ENCODE measurements at places on chromosomes 2 and 18.

DNA sequence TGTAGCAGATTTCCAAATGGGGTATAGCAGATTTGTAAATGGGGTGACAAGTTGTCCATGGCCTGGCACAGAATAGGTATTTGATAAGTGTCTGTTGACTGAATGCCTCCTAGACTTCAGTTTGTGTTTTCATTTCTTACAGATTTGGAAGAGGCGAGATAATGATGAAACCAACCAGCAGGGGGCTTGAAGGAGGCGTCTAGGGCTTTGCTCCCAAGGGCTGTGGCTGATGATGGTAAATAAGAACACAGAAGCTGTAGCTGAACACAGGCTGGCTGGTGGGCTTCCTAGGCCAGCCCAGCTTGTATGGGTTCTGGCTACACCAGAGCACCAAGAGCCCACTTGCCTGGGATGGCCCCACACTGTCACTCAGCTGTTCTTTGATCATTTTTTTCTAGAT, 19.4 kb downstream of the SFTPB start:
- peak; percentile 70 for DNase-seq

- no peak for DNase-seq
Observed at GRCh38 chr2:107132070-107132469, 246.1 kb upstream of the ST6GAL2 start.

DNA sequence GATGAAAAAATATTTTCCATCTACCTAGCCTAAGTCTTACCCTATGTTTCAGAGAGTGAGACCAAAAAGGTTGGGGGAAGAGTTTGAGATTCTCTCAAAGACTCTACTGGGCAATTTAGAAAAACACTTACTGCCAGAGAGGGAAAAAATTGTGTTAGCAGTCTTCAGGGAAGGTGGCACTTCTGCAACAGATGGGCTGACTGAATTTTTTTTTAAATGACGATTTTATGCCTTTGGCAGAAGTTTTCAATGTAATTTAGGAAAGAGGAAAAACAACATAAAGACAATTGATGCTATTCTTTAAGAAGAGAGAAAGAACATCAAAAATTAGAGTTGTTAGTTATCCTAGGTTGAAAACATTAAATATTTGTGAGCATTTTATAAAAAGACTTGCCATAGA, 1894.5 kb upstream of the PIK3C3 start:
- no peak for DNase-seq

DNA sequence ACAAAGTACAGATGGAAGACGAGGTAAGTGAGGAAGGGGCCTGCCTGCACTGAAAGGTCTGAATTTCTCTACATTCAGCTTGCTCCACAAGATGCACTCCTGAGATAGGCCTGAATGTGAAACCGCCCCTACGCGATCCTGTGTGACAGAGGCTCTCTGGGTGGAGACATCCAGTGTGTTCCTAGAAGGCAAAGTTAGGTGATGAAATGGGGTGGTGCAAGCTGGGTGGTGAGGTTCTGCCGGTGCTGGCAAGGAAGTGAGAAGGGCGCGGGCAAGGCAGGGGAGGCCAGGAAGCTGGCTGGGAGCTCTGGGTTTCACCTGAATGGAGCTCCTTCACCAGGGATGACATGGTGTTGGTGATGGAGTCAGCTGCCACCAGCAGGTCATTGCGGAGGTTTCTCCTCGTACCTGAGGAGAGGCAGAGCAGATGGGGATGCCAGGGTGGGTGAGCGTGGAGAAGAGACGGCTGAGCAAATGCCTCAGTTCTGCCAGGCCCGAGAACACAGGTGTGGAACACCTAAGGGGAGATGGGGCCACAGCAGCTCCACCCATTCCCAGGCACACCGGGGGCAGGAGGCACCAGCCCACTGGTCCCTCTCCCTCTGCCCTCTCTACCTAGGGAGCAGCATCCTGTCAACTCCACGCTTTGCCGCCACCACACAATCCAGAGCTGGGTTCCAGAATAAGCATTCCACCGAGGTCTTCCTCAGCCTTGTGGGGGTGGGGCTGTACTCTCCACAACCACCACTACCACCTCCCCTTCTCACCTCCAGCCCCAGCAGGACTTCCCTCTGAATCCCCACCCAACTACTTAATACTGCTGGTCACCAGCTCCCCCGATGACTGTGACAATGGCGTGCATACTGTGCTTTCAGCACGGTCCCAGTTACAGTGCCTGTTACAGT, 45.5 kb upstream of the DNMT3A start:
- no peak for DNase-seq

DNA sequence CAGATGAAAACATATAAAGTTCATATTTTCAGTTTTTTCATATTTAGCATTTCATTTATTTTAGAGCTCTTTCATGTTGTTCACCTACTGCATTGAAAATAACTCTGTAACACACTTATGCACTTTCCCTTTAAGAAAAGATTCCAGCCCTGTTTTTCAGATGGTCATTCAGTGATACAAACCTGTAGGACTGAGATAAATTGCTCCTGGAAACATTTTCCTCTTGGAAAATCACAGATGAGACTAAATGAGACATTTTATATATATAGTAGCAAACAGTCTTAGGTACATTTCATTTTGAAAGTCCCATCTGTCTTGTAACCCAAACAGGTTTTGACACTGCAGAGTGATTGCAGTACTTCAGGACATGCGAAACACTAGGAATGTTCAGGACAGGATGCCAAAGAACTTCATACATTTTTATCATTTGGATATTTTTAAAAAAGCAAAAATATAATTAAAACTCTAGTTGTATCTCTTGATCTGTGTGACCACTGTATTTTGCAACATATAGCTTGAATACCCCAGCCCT, 412.4 kb downstream of the MTX2 start:
- DNase-seq = no peak

DNA sequence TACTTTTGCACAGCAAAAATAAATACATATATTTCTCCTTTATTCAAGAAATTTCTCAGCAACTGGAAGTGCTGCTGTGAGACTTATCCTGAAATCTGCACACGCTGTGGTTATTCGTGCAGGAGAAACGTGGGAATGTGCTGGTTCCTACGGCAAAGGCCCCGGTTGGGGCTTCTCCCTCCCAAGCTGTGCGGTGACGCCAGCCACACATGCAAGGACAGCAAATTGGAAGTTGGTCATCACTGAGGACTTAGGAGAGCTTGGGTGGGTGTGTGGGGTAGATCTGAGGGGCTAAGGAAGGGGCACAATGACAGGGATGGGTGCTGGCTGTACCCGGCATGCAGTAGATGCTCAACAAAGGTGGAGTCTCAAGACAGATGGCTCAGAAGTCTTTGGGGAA, 16.5 kb upstream of the MTCL1 start:
- DNase-seq = no peak

DNA sequence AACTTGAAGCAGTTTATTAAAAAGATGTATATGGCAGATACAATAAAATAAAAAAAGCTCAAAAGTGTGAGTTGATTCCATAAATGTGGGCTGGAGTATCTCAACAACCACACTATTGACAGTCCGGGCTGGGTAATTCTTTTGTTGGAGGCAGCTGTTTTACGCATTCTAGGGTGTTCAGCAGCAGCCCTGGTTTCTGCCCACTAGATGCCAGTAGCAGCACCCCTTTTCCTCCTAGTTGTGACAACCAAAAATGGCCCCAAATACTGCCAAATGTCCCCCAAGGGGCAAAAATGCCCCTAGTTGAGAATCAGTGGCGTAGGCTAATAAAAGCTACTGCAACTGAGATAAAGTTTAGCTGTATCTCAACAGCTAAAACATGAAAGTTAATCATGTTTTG, 44.8 kb downstream of the CHMP3 start:
- no peak for DNase-seq

DNA sequence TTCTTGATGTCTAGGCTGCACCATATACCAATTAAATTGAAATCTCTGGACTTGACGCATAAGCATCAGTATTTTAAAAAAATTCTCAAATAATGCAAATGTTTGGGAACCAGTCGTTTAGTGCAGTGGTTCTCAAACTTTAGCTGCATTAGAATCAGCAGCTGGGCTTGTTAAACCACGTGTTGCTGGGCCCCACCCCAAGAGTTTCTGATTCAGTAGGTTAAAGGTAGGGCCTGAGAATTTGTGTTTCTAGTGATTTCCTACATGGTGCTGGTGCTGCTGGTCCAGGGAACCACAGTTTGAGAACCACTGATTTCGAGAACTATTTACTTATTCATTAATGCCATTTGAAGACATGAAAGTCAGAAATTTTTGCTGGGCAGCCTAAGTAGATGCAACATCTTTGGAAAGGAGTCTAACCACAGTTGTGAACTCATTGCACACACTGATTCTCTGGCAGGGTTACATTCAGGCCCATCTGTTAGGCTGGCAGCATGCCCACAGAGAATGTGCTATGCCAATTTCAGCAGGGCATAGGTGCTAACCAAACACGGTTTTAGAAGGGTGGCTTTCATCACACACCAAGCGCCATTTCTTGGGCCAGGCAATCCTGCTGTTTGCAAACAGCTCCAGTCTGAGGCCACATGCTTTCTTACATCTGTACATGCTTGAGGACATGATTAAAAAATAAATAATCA, 26.4 kb upstream of the ATP5MC3 start:
- no peak for DNase-seq

DNA sequence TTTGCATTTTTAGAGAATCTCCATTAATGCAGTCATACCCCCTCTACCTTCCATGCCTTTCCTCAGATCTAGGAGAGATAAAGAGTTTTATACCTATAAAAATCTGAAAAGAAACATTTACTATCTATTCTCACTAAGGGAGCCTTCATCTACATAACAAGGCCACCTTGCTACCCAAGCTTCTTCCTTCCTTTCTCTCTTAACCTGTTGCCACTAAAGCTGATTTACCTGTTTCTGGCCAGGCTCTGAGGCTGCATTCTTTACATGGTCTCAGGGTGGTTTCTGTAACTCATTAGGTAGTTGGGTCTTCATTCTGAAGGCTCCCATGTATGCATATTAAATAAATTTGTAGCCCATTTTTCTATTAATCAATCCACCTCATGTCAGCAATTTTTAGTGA, 391.6 kb downstream of the DLGAP1 start:
- DNase-seq = no peak

DNA sequence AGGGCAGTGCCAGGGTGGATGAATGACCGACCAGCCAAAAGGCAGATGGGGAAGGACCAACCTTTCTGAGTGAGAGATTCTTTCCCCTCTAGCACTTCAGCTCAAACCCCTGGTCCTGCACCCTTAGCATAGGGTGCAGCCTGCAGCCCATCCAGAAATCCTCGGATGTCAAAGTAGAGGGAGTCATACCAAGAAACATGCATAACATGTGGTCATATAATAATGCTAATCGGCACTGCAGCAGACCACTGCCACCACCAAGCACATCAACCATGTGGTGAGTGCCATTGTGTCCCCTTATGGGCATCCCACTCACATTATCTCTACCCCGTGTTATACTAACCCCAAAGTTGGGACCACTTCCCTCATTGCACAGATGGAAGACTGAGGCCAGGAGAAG, 17.7 kb downstream of the ATOH8 start:
- no peak for DNase-seq

Measured in IMR-90 (cell line).